ENCODE measurements at places on chromosomes 16 and 17. TPM values are rescaled to one million over a fixed set of nuclear protein-coding genes. Genes with fewer than 3 reads are reported as not detected.

The ACD gene
- total RNA-seq, result 18.8 TPM

- H3K4me3 ChIP-seq, result no peak overlapping the region
- no peak overlapping the region for H3K27ac ChIP-seq
- H3K36me3 ChIP-seq, result no peaks in the 10 kb centered on the region
Measured at GRCh38 chr16:78528265-78528664, 428.8 kb downstream of the WWOX start.

The FBXW10 gene
- under 0.01 TPM for total RNA-seq

GRCh38 chr16:2527071-2527783, 4.0 kb downstream of the CEMP1 start:
- no peak overlapping the region for H3K4me3 ChIP-seq
- peaks cover 5% of the 10 kb centered on the region for H3K4me1 ChIP-seq
- H3K27me3 ChIP-seq, result no peaks in the 10 kb centered on the region
- H3K36me3 ChIP-seq, result peaks cover 48% of the 10 kb centered on the region
- H3K27ac ChIP-seq, result no peak overlapping the region
- DNase-seq, result peak; percentile 69

DNA sequence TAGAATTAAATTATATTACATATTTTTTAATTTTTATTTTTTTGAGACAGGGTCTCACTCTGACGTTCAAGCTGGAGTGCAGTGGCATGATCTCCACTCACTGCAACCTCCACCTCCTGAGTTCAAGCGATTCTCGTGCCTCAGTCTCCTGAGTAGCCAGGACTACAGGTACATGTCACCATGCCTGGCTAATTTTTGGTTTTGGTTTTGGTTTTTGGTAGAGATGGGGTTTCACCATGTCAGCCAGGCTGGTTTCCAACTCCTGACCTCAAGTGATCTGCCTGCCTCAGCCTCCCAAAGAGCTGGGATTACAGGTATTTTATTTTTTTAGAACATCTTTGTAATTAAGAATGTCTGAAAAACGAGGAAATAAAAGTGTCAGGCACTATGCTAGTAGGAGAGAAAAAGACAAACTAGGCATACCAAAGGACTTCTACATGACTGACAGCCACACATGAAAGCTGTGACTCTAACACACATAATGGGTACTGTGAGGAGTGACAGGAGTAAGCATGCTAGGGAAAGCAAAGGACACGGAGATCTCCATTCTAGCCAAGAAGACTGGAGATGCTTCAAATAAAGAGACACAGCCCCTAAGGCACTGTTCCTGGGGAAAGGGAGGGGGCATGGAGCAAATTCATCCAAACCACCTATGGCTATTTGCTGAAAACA, 7.3 kb downstream of the GNA13 start:
- no peak overlapping the region for H3K27ac ChIP-seq
- H3K4me1 ChIP-seq, result peaks cover 6% of the 10 kb centered on the region

- no peak overlapping the region for H3K27ac ChIP-seq
- peaks cover 7% of the 10 kb centered on the region for H3K27me3 ChIP-seq
- no peaks in the 10 kb centered on the region for H3K36me3 ChIP-seq
- no peaks in the 10 kb centered on the region for H3K4me1 ChIP-seq
- no peak for DNase-seq
Measured at GRCh38 chr16:65909310-65910050, 457.0 kb upstream of the CDH5 start.

The CHST6 gene
- 1.1 TPM for total RNA-seq
